CD4-positive, alpha-beta T cell treated with Interleukin-4 for 4 hours (primary cell): ENCODE measurements at places on chromosomes 16 and 17.
A peak's percentile ranks its signal among the peaks of the same experiment; 100 is the strongest.

GRCh38 chr16:85571813-85572619 lies 41.1 kb upstream of the GSE1 start:
- no peak for DNase-seq

DNA sequence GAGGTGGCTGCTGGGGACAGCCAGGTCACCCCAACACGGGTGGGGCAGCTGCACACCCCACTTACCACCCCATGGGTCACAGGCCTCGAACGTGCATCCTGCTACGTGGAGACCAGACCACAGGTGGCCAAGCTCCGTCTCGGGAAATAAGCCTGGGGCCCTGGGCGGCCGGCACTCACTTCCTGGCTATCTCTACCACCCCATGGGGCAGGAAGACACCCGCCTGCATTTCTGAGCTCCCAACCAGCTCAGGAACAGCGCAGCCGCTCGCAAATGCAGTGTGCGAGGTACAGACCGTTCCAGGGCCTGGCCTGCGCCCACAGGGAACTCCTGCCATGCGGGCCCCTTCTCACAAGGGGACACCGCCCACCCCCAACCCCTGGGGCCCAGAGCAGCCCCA lies 4.9 kb upstream of the GNG13 start:
- no peak for DNase-seq

GRCh38 chr17:70813355-70813930 lies 644.1 kb downstream of the KCNJ2 start:
- DNase-seq, result no peak

DNA sequence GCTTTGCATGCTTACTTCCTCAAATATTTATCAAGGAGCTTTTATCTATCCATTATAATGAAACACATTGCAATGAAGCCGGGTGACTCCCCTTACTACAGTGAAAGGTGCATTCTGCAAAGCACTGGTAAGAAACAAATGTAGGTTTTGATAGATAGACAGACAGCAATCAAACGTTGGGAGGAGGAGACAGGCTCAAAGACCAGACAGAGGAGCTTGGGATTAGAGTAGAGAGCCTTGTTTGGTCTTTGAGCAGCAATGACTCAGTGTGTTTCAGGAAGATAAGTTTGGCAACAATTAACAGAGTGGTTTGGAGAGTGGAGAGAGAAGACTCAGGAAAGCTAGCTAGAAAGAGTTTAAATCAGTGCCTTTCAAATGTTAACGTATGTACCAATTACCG lies 68.8 kb downstream of the ZNF18 start:
- no peak for DNase-seq

- no peak for DNase-seq
Observed at GRCh38 chr17:81245024-81245664, 6.0 kb downstream of the NDUFAF8 start.

GRCh38 chr17:57391076-57391825 lies 134.9 kb downstream of the MSI2 start:
- DNase-seq, result no peak

- peak; percentile 21 for DNase-seq
Observed at GRCh38 chr16:50696126-50696525, 2.7 kb downstream of the NOD2 start.

- DNase-seq, result no peak
Observed at GRCh38 chr16:14409563-14409962, 220.5 kb downstream of the PARN start.

DNA sequence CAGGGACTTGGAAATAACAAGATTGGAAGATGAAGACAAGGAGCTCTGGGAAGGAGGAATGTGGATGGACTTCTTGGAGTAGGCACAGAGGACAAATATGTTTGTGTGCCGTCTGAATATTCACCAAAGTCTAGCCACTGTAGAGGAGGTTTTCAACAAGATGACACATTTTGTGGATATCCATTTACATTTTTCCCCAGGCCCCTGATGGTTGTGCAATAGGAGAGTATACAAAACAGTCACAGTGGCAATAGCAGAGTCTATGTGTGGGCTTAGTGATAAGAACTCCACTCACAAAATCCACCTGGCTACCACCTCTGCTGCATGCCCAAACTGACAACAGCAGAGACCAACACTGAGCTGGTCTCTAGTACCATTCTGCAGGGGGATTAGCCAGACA lies 32.6 kb upstream of the RPL38 start:
- DNase-seq, result no peak

DNA sequence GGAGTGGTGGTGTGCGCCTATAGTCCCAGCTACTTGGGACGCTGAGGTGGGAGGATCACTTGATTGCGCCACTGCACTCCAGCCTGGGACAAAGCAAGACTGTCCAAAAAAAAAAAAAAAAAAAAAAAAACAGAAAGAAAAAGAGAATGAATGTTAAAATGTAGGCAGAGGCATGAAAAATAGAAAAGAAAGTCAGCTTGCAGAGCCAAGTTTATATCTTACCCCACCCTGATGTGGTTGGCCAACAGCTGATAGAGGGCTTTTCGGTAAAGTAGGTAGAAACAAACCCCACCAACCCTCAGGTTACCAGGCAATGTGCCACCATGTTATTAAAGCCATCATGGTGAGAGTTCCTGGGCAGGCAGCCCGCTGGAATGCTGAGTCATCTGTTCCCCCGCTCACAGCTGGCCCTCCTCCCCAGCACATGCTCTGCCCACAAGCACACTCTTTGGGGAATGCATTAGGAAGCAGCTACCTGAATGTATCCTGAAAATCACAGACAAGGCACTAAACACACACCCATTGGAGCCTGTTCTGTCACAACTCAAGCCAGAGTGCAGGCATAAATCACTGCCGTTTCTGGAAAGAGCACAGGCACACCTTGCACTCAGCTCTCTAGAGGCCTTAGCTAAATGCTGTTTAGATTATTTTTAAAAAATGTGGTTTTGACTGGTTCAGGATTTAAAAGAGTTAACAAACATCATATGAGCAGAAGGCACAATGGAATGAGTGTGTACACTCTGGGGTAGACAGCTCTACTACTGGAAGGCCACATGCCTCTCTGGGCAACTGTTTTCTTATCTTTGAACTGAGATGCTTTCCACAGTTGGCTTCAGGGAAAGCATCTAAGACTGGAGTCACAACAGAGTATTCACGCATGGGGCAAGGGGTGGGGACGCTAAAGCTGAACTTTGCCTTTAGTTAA lies 128.5 kb downstream of the PARN start:
- no peak for DNase-seq
